Myocyte (in vitro differentiated cells): ENCODE measurements at places on chromosomes 12 and 14. TPM values are rescaled to one million over a fixed set of nuclear protein-coding genes. Genes with fewer than 3 reads are reported as not detected.

DTX1 gene
- total RNA-seq = 0.13 TPM in 1 of 2 replicates, not detected in the other

MOAP1 gene
- 45.4 and 58.7 TPM in 2 replicates for total RNA-seq

NKX2-1 gene
- total RNA-seq = not detected in 2 replicates

TMEM119 gene
- 34.4 and 55.5 TPM in 2 replicates for total RNA-seq

IL23A gene
- total RNA-seq = 0.51 TPM in 1 of 2 replicates, not detected in the other

GPRC5D gene
- not detected in 2 replicates for total RNA-seq

BCL11B gene
- total RNA-seq = 0.03 and 0.05 TPM in 2 replicates

AKAP3 gene
- 3.1 and 4.2 TPM in 2 replicates for total RNA-seq

PTPRB gene
- 2.0 and 2.3 TPM in 2 replicates for total RNA-seq

SLC2A14 gene
- not detected in 2 replicates for total RNA-seq

CMA1 gene
- not detected in 2 replicates for total RNA-seq

ACAD10 gene
- total RNA-seq = 13.5 and 17.3 TPM in 2 replicates

RPS29 gene
- total RNA-seq = 2,887 and 4,246 TPM in 2 replicates

ZC2HC1C gene
- 0.52 and 1.6 TPM in 2 replicates for total RNA-seq

PYGL gene
- 161 and 270 TPM in 2 replicates for total RNA-seq

HOXC10 gene
- 3.7 and 4.0 TPM in 2 replicates for total RNA-seq

C12orf56 gene
- total RNA-seq = not detected in 2 replicates

CLEC14A gene
- total RNA-seq = 0.08 and 0.10 TPM in 2 replicates

ITGB7 gene
- total RNA-seq = 0.16 and 0.32 TPM in 2 replicates

PHETA1 gene
- total RNA-seq = 74.0 and 75.4 TPM in 2 replicates

TEAD4 gene
- 328 and 451 TPM in 2 replicates for total RNA-seq

ADAM21 gene
- 0.67 and 1.3 TPM in 2 replicates for total RNA-seq

CCDC198 gene
- total RNA-seq = not detected in 2 replicates
